ENCODE measurements at places on chromosomes 13 and 19. TPM values are rescaled to one million over a fixed set of nuclear protein-coding genes. Genes with fewer than 3 reads are reported as not detected.

DNA sequence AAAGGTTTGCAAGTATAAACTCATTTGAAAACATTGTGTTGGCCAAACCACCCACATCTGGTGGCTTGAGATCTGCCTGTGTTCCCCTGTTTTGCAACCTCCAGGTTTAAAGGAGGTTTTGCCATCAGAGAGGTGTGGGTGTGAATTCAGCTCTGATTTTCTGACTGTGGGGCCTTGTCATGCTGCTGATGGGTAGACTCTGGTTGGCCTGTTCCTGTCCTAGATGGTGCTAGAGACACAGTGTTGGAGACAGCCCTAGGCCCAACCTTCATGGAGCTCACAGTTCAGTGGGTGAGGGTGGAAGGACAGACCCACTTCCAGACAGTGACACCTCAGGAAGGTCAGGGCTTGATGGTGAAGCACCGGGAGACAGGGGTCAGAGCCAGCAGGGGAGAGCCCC is 7.5 kb downstream of the RAB4B start:
- DNase-seq, result no peak

DNA sequence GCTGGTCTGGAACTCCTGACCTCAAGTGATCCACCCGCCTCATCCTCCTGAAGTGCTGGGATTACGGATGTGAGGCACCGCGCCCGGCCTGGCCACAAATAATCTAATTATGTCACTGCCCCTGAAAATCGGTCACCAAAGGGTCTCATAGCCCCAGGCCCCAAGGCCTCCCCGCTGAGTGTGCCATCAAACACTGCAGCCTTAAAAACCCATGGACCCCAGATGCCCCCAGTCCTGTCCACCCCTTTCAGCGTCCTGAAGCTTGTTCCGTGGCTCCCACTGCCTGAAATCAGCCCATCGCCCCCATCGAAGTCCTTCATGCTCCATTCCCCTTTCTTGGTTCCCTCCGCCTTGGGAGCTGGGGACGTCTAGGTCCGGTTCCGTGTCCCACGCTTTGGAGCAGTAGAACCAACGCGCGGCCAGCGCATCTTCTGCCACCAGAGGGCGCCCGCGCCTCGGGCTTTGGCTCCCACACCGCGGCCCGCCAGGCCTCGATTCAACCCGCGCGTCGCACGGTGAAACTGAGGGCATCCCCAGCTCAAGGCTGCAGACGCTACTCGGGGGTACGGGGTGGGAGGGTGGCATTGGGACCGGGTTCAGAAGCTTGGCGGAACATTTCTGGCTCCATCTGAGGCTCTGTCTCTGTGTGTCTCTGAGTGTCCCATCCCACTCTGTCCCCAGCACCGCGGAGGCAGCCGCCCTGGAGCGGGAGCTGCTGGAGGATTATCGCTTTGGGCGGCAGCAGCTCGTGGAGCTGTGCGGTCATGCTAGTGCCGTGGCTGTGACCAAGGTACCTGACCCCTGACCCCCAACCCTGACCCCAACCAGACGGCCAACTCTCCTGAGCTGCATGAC is 3.5 kb downstream of the YJEFN3 start:
- DNase-seq, result peak; percentile 86

GRCh38 chr13:80374444-80374843 is 33.5 kb upstream of the SPRY2 start:
- DNase-seq, result no peak

Gene ZNF20
- total RNA-seq, result 5.5 TPM

DNA sequence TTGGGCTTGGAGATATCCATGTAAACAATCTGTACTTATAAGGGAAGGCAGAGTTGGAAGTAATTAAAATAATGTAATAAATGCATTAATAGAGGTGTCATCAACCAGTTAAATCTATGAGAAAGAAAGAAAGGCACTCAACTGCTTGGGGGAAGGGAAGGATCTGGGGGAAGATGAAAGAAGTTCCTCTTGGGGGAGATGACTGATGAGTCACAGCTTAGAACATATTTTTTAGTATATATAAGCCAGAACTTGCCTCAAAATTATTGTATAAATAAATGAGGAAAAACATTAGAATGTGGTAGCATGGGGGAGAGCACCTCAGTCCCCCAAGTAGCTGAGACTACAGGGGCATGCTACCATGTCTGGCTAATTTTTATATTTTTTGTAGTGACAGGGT is 205.8 kb downstream of the GGACT start:
- DNase-seq, result peak; percentile 46

DNA sequence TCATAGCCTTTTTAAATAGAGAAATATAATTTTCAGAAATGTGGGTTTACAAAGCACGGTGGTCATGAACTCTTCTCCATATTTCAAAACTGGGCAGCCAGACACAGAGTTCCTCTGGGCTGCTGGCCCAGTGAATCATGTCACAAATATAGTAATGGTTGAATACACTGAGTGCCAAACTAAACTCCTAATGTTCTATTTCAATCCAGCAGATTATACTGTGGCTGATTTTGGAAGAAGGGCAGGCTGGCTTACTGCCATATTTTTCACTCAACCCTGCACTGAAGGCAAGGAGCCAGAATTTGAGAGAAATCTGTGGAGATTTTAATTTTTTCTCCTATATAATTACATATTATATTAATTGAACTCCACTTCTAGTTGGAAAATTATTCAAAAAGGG is 17.0 kb upstream of the PRR20A start:
- DNase-seq, result no peak

DNA sequence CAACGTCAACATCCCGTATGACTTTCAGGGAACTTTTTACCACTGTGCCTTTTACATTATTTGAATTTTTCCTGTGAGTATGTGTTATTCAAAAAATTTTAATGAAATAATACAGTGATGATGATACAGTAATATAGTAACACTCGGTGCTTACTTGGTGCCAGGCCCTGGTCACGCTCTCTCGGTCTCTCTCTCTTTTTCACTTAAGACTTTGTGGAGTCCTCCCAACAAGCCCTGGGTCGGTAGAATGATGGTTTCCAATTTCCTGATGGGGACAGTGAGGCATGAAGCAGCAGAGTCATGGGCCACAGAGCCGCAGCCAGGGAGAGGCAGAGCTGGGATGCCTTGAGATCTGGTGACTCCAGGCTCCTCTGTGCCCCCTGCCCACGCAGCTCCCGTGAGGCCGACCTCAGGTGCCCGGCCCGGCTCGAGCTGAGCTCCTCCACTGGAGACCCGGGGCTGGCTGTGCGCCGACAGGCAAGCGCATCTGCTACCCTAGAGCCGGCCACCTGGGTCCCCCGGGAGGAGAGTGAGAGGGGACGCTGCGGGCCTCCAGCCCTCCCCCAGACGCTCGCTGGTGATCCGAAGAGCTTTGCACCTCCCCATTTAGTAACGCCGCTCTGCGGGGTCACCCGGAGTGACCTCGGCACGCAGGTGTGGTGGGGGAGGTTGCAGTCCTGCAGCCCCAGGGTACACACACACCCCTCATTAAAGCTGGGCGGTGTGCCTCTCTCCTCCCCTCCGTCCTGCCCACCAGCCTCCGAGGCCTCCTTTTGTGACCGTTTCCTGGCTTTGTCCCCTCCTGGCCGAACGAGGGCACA is 4.4 kb upstream of the SBK3 start:
- DNase-seq, result peak; percentile 91

Gene TEX29
- total RNA-seq, result not detected

- no peak for DNase-seq
These were observed 175.5 kb upstream of the SERP2 start for GRCh38 chr13:44197791-44198770.

GRCh38 chr19:1489463-1490310 is 463 bp downstream of the PCSK4 start:
- DNase-seq, result no peak

GRCh38 chr19:2363419-2363818 is 3.4 kb downstream of the TMPRSS9 start:
- no peak for DNase-seq

DNA sequence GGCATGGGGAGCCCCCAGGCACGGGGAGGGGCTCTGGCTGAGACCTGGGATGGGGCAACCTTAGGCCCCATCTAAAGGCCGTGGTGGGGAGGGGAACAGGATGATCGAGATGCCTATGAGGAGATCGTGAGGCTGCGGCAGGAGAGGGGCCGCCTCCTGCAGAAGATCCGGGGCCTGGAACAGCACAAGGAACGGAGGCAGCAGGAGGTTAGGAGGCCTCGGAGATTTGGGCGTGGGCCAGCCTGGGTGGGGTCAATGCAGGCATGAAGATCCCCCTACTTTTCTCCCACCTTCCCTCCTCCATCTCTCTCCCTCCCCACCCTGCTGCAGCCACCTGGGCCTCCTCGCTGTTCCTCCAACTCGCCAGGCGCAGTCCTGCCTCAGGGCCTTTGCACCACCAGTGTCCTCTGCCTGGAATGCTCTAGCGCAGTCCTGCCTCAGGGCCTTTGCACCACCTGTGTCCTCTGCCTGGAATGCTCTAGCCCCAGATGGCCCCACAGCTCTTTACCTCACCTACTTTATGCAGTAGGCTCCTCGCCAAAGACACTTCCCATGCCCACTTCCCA is 19.1 kb upstream of the EBI3 start:
- DNase-seq, result no peak

Measured in GM23248 (cell line).